ENCODE measurements at places on chromosomes 6 and 20.

GRCh38 chr6:107713563-107713962 lies 110.5 kb downstream of the SCML4 start:
- no peak for DNase-seq

DNA sequence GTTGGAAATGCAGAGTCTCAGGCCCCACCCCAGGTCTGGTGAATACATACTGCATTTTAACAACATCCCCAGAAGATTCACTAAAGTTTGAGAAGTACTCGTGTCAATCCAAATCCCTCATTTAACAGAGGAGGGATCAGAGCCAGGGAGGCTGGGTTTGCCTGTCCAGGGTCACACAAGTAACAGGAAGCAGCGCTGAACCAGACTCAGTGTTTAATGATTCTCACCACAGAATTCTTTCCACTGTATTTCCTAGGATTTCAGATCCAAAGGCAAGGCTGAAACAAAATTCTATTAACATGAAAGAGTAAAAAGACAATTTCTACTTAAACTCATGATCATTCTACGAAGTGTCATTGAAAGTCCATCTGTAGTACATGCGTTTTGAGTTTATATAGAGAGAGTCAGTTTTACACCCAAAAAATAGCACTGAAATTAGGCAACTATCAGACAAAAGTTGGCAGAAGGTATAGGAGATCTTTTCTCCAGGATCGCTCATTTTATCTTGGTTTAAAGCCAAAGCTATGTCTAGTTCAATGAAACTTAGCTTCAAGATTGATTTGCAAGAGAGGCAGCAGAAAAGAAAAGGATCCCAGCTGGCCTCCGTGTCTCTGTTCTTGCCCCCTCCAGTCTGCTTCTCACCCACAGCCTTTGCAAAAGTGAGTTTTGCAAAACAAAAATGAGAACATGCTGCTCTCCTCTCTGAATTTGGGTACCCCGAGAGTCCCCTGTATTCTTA lies 6.0 kb upstream of the AGPAT4 start:
- DNase-seq = no peak

GRCh38 chr6:27753668-27754407 lies 158.4 kb downstream of the OR2B2 start:
- DNase-seq = peak; percentile 82

DNA sequence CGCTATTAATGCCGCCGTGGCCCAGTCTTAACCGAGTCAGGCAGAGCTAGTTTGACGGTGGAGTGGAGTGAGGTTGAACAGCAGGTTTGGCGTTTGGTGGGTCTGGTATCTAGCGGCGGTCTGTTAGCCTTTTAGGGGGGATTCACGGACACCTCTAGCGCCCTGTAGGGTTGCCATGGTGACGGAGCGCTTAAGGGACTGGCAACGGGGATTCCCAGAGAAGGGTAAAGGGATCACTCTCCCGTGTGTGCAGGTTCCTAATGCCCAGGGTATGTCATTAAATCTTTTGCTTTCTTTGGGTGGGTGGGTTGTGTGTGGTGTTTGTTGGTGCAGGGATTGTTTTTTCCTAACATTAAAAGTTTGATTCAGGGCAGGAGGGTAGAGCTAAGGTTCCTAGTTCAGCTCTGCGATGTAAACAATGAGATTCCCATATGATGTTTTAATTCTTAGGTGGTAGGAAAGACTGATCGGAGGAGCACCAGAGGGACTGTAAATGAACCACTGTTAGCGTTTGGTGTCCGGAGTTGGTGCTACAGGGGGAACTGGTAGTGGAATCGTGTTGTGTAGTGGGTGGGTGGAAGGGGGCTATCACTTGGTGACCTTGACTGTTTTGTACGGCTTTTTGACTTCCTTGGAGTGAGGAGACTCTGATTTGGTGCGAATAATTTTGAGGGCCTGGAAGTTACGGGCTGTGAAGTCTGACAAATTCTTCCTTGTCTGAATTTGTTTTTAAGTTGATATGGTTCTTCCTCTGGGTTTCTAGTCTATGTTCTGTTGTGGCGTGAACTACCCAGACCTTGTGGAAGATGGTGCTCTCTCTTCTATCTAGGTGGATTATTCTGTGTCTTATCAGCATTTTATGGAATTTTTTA lies 5.0 kb downstream of the BRD2 start:
- no peak for DNase-seq

DNA sequence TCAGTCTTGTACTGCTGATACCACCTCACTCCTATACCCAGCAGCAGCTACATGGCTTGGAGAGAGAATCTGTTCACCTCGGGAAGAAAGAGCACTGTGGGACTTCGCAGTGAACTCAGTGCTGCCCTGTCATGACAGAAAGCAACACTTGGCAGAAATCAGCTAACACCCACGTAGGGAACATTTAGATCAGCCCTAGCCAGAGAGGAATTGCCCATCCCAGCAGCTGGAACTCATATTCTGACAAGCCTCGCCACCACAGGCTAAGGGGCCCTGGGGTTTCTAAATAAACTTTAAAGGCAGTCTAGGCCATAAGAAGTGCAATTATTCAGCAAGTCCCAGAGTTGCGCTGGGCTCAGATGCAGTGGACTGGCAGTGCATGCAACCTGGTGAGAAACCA lies 1266.8 kb downstream of the GRIK2 start:
- no peak for DNase-seq

DNA sequence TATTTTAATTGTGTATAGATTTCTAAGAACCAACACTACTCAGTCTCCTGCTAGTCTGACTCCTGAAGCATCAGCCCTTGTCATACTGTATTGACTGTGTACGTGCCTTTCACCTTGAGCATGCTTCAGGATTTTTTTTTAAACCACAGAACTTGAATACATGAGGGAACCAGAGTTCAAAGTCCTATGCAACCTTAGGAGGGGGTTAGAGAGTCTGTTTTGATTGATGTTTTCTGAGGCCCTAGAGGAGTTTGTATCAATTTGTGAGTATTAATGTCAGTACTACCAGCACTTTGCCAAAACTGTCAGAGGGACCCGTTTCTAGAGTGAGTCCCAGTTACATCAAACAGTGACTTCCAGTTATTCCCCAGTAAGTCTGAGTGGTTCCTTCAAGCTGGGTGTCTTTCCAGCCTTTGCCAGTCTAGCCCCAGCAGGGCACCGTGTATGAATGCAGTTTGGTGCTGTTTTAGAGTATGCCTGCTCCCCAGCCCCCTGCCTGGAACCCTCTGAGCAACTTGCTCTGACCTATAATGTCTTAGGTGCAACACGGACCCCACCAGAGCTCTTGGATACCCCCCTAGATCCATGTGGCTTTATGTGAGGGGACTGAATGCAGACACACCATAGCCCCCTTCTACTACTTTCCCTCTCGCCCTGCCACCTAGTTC lies 8.5 kb downstream of the TP53INP2 start:
- no peak for DNase-seq

- no peak for DNase-seq
Measured at GRCh38 chr20:5779071-5779900, 29.1 kb downstream of the SHLD1 start.

GRCh38 chr6:31927242-31927862 lies at the start of gene C2:
C2 (plus strand) TSS chr6:31927717; CDS start chr6:31927753, 36 bp downstream.
- DNase-seq = no peak

DNA sequence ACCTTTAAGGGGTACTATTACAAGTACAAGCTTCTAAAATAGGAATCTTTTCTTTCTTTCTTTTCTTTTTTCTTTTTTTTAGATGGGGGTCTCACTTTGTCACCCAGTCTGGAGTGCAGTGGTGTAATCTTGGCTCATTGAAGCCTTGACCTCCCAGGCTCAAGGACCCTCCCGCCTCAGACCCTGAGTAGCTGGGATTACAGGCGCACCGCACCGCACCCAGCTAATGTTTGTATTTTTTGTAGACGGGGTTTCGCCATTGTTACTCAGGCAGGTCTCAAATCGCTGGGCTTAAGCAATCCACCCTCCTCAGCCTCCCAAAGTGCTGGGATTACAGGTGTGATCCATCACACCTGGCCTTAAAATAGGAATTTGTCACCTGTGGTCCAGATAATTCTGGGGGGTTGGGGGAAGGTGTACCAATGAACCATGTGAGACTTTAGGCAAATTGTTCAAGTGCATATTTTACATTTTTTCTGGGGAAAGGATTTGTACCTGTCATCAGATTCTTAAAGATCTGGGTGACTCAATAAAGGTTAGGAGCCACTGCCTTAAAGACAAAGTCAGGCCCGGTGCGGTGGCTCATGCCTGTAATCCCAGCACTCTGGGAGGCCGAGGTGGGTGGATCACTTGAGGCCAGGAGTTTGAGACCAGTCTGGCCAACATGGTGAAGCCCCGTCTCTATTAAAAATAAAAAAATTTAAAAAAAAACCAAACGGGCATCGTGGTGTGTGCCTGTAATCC lies 19.7 kb upstream of the SYNJ2 start:
- DNase-seq = no peak

GRCh38 chr6:158122048-158122447 lies 46.0 kb downstream of the SERAC1 start:
- no peak for DNase-seq

DNA sequence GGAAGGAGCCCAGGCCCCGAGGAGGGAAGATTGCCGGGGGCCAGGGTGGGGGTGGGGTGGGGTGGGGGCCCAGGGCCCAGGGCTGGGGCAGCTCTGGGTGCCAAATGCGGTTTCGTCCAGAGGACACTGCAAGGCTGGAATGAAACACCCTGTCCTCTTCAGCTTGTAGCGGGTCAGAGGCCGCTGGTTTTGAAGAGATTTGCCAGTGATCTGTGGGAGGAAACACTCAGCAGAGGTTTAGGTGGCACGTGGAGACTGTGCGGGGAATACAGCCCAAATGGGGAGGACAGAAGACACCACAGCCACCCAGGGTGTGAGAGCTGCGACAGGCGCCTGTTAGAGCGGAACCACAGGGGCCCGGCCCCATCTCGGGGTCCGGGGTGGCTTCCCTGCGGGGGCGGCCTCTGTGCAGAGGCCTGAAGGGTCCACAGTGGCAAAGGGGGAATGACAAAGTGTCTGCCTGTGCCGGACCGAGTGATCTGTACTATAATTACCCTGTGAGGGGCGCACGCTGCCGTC lies 29.2 kb downstream of the FRMD1 start:
- DNase-seq = no peak

GRCh38 chr6:144468709-144469108 lies 183.6 kb downstream of the UTRN start:
- no peak for DNase-seq

- DNase-seq = no peak
Measured at GRCh38 chr6:1868561-1869261, 259.0 kb downstream of the FOXC1 start.

- peak; percentile 41 for DNase-seq
Measured at GRCh38 chr6:114195631-114196403, 147.0 kb downstream of the HS3ST5 start.

GRCh38 chr6:159981403-159982245 lies 12.7 kb downstream of the IGF2R start:
- no peak for DNase-seq

DNA sequence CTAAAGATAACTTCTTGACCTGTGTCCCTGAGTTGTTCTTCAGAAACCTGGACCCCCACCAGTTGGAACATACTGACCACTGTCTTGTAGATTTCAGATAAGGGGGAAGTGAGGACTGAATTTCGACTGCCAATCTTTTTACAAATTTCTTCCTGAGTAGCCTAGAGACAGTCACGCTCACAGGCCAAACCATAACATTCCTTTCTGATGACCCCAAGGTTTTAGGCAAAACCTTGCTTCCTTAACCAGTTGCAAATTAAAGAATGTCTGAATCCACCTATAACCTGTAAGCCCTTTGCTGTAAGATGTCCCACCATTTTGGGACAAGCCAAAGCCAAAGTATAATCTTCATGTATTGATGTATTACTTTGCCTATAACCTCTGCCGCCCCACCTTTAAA lies 306.9 kb downstream of the LRFN2 start:
- DNase-seq = no peak

DNA sequence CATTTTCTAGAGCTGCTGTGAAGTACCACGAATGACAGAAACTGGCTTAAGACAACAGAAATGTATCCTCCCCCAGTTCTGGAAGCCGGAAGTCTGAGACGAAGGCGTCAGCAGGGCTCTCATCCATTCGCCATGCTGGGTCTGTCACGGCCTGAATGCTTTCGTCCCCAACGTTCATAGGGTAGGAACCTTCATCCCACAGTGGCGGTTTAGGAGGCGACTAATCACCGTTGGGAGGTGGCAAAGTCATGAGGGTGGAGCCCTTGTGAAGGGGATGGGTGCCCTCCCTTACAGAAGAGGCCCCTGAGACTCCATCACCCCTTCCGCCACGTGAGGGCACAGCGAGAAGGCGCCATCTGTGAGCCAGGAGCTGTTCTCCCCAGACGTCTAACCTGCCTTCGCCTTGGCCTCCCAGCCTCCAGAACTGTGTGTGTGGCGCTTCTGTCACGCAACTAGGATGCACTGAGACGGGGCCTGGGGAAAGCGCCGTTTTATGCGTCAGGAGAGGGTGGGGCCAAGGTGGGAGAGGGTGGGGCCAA lies 250.3 kb downstream of the TTLL2 start:
- DNase-seq = no peak

GRCh38 chr6:29806387-29806786 lies 21.2 kb upstream of the HLA-G start:
- DNase-seq = no peak
